ENCODE measurements at places on chromosomes 16 and 17. TPM values are rescaled to one million over a fixed set of nuclear protein-coding genes. Genes with fewer than 3 reads are reported as not detected.

- H3K27me3 ChIP-seq = no peaks in the 10 kb centered on the region
- DNase-seq = peak; percentile 79
- H3K27ac ChIP-seq = no peak overlapping the region
- H3K36me3 ChIP-seq = no peaks in the 10 kb centered on the region
- no peaks in the 10 kb centered on the region for H3K4me1 ChIP-seq
These were observed 13.2 kb downstream of the CHCT1 start for GRCh38 chr17:60435244-60436167.

GRCh38 chr16:21190013-21190412 is 21.4 kb downstream of the ZP2 start:
- H3K27ac ChIP-seq = no peak overlapping the region
- peaks cover 7% of the 10 kb centered on the region for H3K27me3 ChIP-seq
- no peaks in the 10 kb centered on the region for H3K36me3 ChIP-seq
- no peak for DNase-seq
- H3K4me3 ChIP-seq = no peak overlapping the region

PHOSPHO1 gene
- total RNA-seq = not detected

TLCD2 gene
- 2.1 TPM for total RNA-seq

CRHR1 gene
- total RNA-seq = 0.86 TPM

HIRIP3 gene
- total RNA-seq = 22.2 TPM

TBX4 gene
- 1.6 TPM for total RNA-seq

- H3K27ac ChIP-seq = no peak overlapping the region
- no peaks in the 10 kb centered on the region for H3K36me3 ChIP-seq
- H3K27me3 ChIP-seq = no peaks in the 10 kb centered on the region
- peak overlapping the region; percentile 30 for H3K4me3 ChIP-seq
- DNase-seq = no peak
- no peaks in the 10 kb centered on the region for H3K4me1 ChIP-seq
These were observed 498 bp downstream of the PIMREG start for GRCh38 chr17:6444571-6445335.

GP1BA gene
- total RNA-seq = not detected

CBX8 gene
- 20.3 TPM for total RNA-seq

DNA sequence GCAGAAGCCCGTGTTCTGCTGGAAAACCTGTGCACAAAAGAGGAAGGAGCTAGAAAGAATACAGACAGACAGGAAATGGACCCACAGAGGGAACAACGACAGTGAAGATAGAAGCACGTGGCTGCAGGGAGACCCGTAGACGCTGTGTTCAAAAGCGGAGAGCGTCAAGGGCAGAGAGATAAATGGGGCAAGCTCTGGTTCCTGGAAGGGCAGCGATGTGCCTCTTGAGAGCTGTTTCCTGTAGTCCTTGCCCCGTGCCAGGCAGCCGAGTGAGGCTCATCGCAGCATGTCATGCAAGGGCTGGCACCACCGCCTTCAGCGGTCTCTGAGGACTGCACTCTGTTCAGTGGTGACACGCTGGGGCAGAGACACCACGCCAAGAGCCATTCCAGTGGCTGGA is 43.6 kb upstream of the CACNG5 start:
- no peak for DNase-seq
- no peak overlapping the region for H3K4me3 ChIP-seq
- no peaks in the 10 kb centered on the region for H3K27me3 ChIP-seq

C17orf107 gene
- total RNA-seq = 7.4 TPM

GRCh38 chr16:85974428-85975375 is 75.7 kb downstream of the IRF8 start:
- H3K4me3 ChIP-seq = no peak overlapping the region
- H3K36me3 ChIP-seq = no peaks in the 10 kb centered on the region
- peaks cover under 1% of the 10 kb centered on the region for H3K4me1 ChIP-seq
- H3K27ac ChIP-seq = no peak overlapping the region
- no peak for DNase-seq
- no peaks in the 10 kb centered on the region for H3K27me3 ChIP-seq

CACNA1H gene
- 66.1 TPM for total RNA-seq

GRCh38 chr17:13616031-13616430 is 14.3 kb upstream of the HS3ST3A1 start:
- H3K27me3 ChIP-seq = no peaks in the 10 kb centered on the region
- H3K27ac ChIP-seq = no peak overlapping the region
- no peaks in the 10 kb centered on the region for H3K36me3 ChIP-seq
- H3K4me1 ChIP-seq = no peaks in the 10 kb centered on the region
- no peak overlapping the region for H3K4me3 ChIP-seq
- no peak for DNase-seq

ACSM2A gene
- total RNA-seq = not detected

- H3K4me1 ChIP-seq = peaks cover 3% of the 10 kb centered on the region
- no peak overlapping the region for H3K4me3 ChIP-seq
- H3K36me3 ChIP-seq = peaks cover 26% of the 10 kb centered on the region
These were observed 8.0 kb downstream of the BRD7 start for GRCh38 chr16:50360779-50361178.

MNT gene
- 17.4 TPM for total RNA-seq

ABR gene
- 67.5 TPM for total RNA-seq

GRCh38 chr17:68431661-68432071 is 25.6 kb downstream of the WIPI1 start:
- no peak overlapping the region for H3K4me3 ChIP-seq
- peak; percentile 44 for DNase-seq
- H3K4me1 ChIP-seq = no peaks in the 10 kb centered on the region

GRCh38 chr17:47615766-47616424 is 33.8 kb upstream of the KPNB1 start:
- no peak overlapping the region for H3K27ac ChIP-seq
- peak; percentile 70 for DNase-seq

CISD3 gene
- 4.9 TPM for total RNA-seq

DNA sequence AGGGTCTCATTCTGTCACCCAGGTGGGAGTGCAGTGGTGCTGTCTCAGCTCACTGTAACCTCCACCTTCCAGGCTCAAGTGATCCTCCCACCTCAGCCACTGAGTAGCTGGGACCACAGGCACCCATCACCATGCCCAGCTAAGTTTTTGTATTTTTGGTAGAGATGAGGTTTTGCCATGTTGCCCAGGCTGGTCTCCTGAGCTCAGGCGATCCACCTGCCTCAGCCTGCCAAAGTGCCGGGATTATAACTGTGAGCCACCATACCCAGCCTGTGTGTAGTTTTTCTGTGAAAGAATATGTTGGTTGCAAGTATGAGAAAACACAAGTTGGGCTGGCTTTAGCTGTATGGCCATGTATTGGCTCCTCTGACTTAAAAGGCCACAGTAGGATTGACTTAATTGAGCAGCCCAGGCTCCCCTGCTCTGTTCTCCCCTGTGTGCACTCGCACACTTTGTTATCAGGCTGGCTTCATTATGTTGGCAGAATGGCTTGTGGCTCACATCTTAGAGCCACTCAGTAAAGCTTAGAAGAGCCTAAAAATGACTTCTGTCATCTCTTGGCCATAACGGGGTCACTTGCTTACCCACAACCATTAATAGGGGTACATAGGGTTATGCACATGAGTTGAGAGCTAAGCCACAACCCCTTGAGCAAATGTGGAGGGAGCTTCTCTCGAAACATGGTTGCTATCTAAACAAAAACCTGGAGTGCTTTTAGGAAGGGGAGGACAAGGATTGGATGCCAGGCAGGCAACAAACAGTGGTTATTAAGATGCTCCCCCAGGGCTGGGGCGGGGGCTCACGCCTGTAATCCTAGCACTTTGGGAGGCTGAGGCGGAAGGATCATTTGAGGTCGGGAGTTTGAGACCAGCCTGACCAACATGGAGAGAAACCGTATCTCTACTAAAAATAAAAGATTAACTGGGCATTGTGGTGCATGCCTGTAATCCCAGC is 6.1 kb downstream of the HAPSTR1 start:
- no peaks in the 10 kb centered on the region for H3K27me3 ChIP-seq
- no peak for DNase-seq
- H3K4me1 ChIP-seq = peaks cover 46% of the 10 kb centered on the region
- peak overlapping the region; percentile 51 for H3K27ac ChIP-seq

SRCIN1 gene
- 10.8 TPM for total RNA-seq

- no peaks in the 10 kb centered on the region for H3K27me3 ChIP-seq
- peaks cover 5% of the 10 kb centered on the region for H3K4me1 ChIP-seq
- peak; percentile 32 for DNase-seq
- H3K36me3 ChIP-seq = peaks cover 16% of the 10 kb centered on the region
- H3K27ac ChIP-seq = peak overlapping the region; percentile 78
These were observed 495 bp downstream of the TXNDC17 start for GRCh38 chr17:6641247-6641863.

DNA sequence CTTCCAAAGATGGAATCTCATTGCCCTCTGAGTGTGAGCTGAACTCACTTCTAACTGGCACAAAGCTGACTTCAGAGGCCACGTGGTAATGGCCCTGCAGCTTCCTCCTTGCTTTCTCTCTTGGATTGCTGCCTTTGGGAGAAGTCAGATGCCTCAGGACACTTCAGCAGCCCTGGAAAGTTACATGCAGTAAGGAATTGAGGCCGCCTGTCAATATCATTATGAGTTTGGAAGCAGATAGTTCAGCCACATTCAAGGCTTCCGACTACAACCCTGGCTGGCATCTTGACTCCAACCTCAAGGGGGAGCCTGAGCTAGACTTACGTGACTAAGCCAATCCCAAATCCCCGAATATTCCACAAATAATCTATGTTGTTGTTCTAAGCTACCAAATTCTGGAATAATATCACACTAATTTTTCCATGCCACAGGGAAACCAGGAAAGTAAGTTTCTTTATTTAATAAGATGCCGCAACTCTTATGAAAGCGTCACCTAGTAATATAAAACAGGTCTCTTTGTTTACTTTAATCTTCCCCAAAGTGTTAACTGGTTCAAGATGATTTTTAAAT is 13.6 kb downstream of the CEP20 start:
- peak; percentile 68 for DNase-seq
- no peak overlapping the region for H3K4me3 ChIP-seq

DNA sequence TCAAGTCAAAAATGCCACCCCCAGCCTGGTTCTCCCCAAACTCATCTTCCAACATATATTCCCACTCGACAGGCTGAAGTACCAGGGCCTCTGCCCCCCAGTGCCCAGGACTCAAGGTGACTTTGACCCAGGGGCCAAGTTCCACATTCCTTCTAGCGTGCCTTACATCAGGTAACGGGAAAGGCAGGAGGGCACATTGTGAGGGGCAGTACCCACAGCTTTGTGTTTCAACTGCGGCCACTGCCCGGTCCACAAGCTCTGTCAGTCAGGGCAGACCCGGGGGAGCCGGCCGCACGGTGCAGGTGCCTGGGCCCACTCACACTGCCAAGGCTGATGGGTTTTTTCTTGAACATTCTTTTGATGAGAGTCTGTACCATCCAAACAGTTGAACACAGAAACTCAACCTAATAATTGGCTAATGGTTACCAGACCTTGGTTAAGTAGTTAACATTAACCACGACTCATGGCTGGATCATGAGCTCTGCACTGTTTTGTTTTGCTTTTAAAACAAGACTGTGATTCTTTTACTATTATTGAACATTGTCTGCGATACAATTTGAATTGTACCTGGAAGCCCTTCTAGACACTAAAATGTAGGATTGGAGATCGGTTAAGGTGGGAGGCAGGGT is 17.6 kb downstream of the ACE start:
- H3K4me1 ChIP-seq = peaks cover 6% of the 10 kb centered on the region
- no peaks in the 10 kb centered on the region for H3K36me3 ChIP-seq
- H3K4me3 ChIP-seq = no peak overlapping the region
- no peaks in the 10 kb centered on the region for H3K27me3 ChIP-seq

- peak; percentile 55 for DNase-seq
- H3K36me3 ChIP-seq = no peaks in the 10 kb centered on the region
- peaks cover 28% of the 10 kb centered on the region for H3K27me3 ChIP-seq
- no peak within 1 kb of the TSS for H3K27ac ChIP-seq
- H3K4me3 ChIP-seq = peak within 1 kb of the TSS; percentile 33
These were observed at the start of gene SAMD14 for GRCh38 chr17:50129728-50130558. Gene SAMD14 (minus strand): TSS chr17:50130160. CDS start chr17:50124959, 5,201 bp downstream.

DNA sequence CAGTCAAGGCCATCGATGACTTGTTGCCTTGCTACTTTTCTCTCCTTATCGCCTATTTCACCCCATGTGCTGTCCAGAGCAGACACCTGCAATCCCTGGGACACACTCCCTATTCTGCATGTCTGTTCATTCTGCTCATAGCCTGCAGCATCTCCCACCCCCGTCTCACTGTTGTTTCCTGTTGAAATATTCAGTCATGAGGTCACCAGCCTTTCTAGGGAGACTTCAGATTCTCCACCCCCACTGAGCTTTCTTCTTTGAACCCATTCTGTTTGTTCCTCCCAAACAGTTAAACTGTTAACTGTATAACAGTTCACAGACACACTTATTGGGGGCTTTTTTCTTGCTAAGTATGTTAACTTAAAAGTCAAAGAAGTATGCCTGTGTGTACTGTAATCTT is 94.4 kb downstream of the AATF start:
- H3K27ac ChIP-seq = no peak overlapping the region
- no peak overlapping the region for H3K4me3 ChIP-seq
- H3K36me3 ChIP-seq = no peaks in the 10 kb centered on the region
- DNase-seq = no peak
- H3K27me3 ChIP-seq = no peaks in the 10 kb centered on the region

METTL22 gene
- 28.4 TPM for total RNA-seq

RANGRF gene
- 43.6 TPM for total RNA-seq

GRCh38 chr17:81960130-81960958 is 643 bp downstream of the NOTUM start:
- peak overlapping the region; percentile 30 for H3K4me3 ChIP-seq
- DNase-seq = no peak
- no peaks in the 10 kb centered on the region for H3K4me1 ChIP-seq
- no peaks in the 10 kb centered on the region for H3K36me3 ChIP-seq

SOST gene
- total RNA-seq = 3.2 TPM

- peaks cover 23% of the 10 kb centered on the region for H3K36me3 ChIP-seq
- no peaks in the 10 kb centered on the region for H3K4me1 ChIP-seq
These were observed 70.8 kb downstream of the XPO6 start for GRCh38 chr16:28140788-28141618.

ACE gene
- total RNA-seq = 2.1 TPM

DNA sequence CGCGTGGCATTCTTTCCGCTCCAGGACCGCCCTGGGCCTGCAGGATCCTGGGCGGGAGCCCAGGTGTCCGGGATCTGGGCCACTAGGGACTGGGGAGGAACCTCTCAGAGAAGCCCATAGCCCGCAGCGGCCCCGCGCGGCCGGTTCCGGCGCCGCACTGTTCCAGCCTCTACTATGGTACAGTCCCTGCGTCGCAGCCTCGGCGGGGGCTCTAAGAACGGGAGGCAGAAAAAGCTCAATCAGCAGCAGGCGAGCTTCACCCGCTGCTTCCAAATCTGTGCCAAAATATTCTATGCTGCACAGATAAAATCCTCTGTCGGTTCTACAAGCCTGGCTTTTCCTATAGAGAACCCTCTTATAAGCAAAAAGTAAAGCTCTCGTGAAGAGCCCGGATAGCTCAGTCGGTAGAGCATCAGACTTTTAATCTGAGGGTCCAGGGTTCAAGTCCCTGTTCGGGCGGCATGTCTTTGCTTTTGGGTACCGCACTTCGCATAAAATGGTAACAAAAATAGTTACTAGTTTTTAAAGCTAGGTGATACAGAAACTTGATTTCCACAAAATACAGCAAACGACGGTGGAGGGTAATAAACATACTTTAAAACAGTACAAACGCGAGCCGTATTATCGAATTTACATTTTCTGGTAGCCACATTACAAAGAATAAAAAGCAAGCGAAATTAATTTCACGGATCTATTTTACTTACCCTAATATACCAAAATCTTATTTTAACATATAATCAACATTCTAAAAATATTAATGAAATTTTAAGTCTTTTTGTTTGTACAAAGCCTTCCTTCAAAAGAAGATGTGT is 661 bp upstream of the ALOXE3 start:
- DNase-seq = peak; percentile 90
- peaks cover 65% of the 10 kb centered on the region for H3K27me3 ChIP-seq
- no peaks in the 10 kb centered on the region for H3K36me3 ChIP-seq
- H3K27ac ChIP-seq = peak overlapping the region; percentile 58
- H3K4me1 ChIP-seq = no peaks in the 10 kb centered on the region

GRCh38 chr17:8048236-8048635 is 9.4 kb downstream of the ALOX15B start:
- no peaks in the 10 kb centered on the region for H3K4me1 ChIP-seq
- no peak for DNase-seq
- H3K4me3 ChIP-seq = no peak overlapping the region
- no peak overlapping the region for H3K27ac ChIP-seq
- H3K27me3 ChIP-seq = peaks cover 9% of the 10 kb centered on the region
